ENCODE measurements at places on chromosomes 2 and 18. TPM values are rescaled to one million over a fixed set of nuclear protein-coding genes. Genes with fewer than 3 reads are reported as not detected.

TEX44 gene
- total RNA-seq, result not detected

UGT1A9 gene
- not detected for total RNA-seq

SH3BP4 gene
- total RNA-seq, result 78.6 TPM

HTR2B gene
- total RNA-seq, result not detected

MOCOS gene
- total RNA-seq, result 0.34 TPM

COL4A4 gene
- total RNA-seq, result not detected

RFTN2 gene
- 0.21 TPM for total RNA-seq

- no peaks in the 10 kb centered on the region for H3K36me3 ChIP-seq
- DNase-seq, result no peak
- H3K27ac ChIP-seq, result no peak overlapping the region
- peaks cover 50% of the 10 kb centered on the region for H3K4me1 ChIP-seq
- no peak overlapping the region for H3K4me3 ChIP-seq
Observed at GRCh38 chr2:152509772-152510491, 175.0 kb downstream of the FMNL2 start.

DNA sequence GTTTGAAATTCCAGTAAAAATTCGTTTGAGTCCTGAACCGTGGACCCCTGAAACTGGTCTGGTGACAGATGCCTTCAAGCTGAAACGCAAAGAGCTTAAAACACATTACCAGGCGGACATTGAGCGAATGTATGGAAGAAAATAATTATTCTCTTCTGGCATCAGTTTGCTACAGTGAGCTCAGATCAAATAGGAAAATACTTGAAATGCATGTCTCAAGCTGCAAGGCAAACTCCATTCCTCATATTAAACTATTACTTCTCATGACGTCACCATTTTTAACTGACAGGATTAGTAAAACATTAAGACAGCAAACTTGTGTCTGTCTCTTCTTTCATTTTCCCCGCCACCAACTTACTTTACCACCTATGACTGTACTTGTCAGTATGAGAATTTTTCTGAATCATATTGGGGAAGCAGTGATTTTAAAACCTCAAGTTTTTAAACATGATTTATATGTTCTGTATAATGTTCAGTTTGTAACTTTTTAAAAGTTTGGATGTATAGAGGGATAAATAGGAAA lies 80.7 kb downstream of the ACSL3 start:
- peak overlapping the region; percentile 18 for H3K27ac ChIP-seq
- H3K27me3 ChIP-seq, result no peaks in the 10 kb centered on the region
- H3K36me3 ChIP-seq, result peaks cover 24% of the 10 kb centered on the region
- H3K4me1 ChIP-seq, result peaks cover 66% of the 10 kb centered on the region

- H3K27ac ChIP-seq, result no peak overlapping the region
- no peaks in the 10 kb centered on the region for H3K4me1 ChIP-seq
- no peaks in the 10 kb centered on the region for H3K36me3 ChIP-seq
- no peak for DNase-seq
Observed at GRCh38 chr2:30486655-30487054, 39.6 kb downstream of the LCLAT1 start.

- DNase-seq, result no peak
- H3K4me3 ChIP-seq, result no peak overlapping the region
- H3K36me3 ChIP-seq, result peaks cover 17% of the 10 kb centered on the region
- H3K27me3 ChIP-seq, result no peaks in the 10 kb centered on the region
- peaks cover 7% of the 10 kb centered on the region for H3K4me1 ChIP-seq
Observed at GRCh38 chr2:206296128-206296527, 21.7 kb downstream of the ZDBF2 start.

GRCh38 chr2:108171657-108172056 lies 68.1 kb upstream of the SULT1C3 start:
- no peak overlapping the region for H3K27ac ChIP-seq
- H3K27me3 ChIP-seq, result peaks cover 3% of the 10 kb centered on the region
- no peak overlapping the region for H3K4me3 ChIP-seq

- H3K36me3 ChIP-seq, result no peaks in the 10 kb centered on the region
- H3K4me1 ChIP-seq, result no peaks in the 10 kb centered on the region
- H3K4me3 ChIP-seq, result no peak overlapping the region
- no peak for DNase-seq
Observed at GRCh38 chr18:72652990-72653593, 109.0 kb upstream of the CBLN2 start.

- no peaks in the 10 kb centered on the region for H3K36me3 ChIP-seq
- H3K27ac ChIP-seq, result no peak overlapping the region
- H3K4me1 ChIP-seq, result no peaks in the 10 kb centered on the region
Observed at GRCh38 chr2:24546669-24547068, 55.6 kb downstream of the NCOA1 start.

GRCh38 chr2:37349231-37349860 lies 4.9 kb downstream of the QPCT start:
- DNase-seq, result no peak
- H3K27ac ChIP-seq, result no peak overlapping the region
- H3K36me3 ChIP-seq, result no peaks in the 10 kb centered on the region

DNA sequence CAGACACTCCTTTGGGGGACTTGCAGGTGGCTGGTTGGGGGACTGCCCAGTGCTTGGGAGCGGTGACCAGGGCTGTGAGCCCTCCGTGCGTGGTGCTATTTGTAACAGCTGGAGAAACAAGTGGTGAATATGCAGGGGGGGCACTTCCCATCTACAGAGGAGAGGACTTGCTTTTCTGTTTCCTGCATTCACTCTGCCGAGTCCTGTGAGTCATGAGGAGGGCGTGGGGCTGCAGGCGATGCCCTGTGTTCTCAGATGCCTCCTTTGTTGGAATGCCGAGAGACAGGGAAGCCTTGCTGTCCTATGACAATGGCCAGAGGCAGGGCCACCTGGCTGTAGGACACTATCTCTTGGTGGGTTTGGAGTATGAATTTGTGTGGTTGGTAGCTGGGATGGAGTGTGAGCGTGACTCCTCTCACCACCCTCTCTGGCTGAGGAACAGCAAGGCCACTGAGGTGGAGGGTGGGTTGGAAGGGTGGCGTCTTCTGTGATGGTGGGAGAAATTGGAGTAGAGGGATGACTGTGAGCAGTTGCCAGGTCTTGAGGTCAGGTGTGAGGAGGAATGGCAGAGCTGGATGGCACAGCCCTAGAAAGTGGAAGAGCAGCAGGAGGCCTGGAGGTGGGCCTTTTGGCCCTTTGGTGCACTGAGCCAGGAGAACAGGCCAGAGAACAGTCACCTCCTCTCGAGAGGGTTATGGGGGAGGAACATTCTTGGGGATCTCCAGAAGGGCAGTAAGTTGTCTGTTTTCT lies 24.3 kb downstream of the FHOD3 start:
- no peaks in the 10 kb centered on the region for H3K4me1 ChIP-seq
- no peak overlapping the region for H3K4me3 ChIP-seq
- no peak overlapping the region for H3K27ac ChIP-seq
- H3K36me3 ChIP-seq, result no peaks in the 10 kb centered on the region
- DNase-seq, result no peak

DNA sequence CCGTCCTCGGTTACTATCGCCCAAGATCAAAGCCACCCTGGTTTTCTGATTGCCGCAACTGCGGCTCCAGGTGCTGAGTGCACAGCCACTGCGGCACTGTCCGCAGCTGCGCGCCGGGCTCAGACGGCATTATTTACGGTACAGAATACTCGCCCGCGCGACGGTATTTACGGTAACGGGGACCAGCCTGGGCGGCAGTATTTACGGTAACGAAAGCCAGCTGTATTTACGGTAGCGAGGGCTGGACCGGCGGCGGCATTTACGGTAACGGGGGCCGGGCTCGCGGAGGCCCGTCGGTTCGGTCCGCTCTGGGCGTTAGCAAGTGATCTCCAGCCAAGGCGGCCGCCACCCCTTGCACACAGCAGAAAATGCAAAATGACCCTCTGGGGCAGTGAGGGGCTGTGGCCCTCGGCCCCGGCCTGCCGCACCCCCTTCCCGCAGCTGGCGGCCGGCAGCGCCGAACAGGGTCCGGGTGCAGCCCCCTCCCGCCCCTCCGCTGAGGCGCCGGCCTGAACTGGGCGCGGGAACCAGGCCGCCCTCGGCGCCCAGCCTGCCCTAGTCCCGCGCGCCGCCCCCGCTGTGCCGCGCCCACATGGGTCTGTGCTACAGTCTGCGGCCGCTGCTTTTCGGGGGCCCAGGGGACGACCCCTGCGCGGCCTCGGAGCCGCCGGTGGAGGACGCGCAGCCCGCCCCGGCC lies at the start of gene GNAL:
Gene GNAL, plus strand, starts transcription at position 293 of the 697 bp plus-strand sequence. Its CDS starts 300 bp downstream, at position 593.
- H3K27ac ChIP-seq, result no peak within 1 kb of the TSS
- DNase-seq, result peak; percentile 65
- H3K4me3 ChIP-seq, result peak within 1 kb of the TSS; percentile 31
- peaks cover 15% of the 10 kb centered on the region for H3K4me1 ChIP-seq
- H3K27me3 ChIP-seq, result peaks cover 40% of the 10 kb centered on the region

DNA sequence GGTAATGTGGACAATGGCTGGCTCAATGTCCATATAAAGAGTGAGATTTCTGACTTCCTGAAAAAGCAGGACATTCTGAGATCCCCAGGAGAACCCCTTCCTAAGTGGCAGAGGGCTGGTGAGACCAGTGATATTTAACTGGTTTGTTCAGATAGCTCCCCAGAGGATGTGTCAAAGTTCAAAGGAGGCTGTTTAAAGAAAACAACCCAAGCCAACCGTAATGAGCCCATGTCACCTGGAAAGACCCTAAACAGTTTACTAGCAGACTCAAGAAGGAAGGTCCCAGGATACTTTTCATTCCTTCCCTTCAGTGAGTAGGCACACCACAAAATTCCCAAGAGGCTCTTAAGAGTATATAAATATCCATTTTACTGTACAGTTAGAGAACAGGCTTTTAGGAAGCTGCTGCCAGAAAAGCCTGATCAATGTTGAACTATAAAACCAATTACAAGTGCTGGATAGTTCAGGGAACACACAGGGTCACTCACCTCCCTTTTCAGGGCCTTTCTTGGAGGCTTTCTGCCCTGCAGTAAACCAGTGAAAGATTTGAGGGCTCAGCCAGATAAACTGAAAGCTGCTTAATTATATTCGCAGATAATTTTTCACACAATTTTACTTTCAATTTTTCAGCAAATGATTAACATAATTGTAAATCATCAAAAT lies 293.5 kb downstream of the ASXL3 start:
- H3K27me3 ChIP-seq, result no peaks in the 10 kb centered on the region
- H3K4me3 ChIP-seq, result no peak overlapping the region
- no peaks in the 10 kb centered on the region for H3K36me3 ChIP-seq

- DNase-seq, result no peak
- no peaks in the 10 kb centered on the region for H3K36me3 ChIP-seq
- H3K27ac ChIP-seq, result no peak overlapping the region
- H3K4me1 ChIP-seq, result peaks cover 7% of the 10 kb centered on the region
- no peaks in the 10 kb centered on the region for H3K27me3 ChIP-seq
Observed at GRCh38 chr2:173667415-173667814, 297.8 kb downstream of the SP3 start.

DNA sequence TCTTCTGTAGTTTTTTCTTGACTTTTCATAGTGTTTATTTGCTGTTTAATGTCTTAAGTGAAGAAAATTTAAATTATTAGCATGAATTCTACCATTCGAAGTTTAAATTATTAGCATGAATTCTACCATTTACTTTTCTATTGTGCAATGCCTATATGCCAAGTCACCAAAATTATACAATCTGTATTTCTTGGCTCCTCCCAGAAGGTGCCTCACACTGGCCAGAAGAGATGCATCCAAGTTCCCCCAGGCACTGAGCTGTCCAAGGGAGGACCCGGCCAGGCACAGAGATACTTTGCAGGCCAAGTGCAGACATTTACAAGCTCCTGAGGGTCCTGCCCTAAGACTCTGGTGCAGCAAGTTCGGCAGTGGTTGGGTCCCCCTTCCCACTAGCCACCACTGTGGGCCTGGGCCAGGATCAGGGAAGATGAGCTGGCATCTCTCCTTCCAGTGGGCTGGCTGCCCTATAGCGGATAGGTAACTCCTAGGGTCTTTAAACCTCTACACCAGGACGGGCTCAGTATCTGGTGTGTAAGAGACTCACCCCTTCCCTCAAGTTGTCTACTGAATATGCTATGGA lies 31.3 kb downstream of the TMEM247 start:
- H3K4me1 ChIP-seq, result no peaks in the 10 kb centered on the region
- no peak for DNase-seq
- H3K27me3 ChIP-seq, result no peaks in the 10 kb centered on the region
- H3K36me3 ChIP-seq, result no peaks in the 10 kb centered on the region
- no peak overlapping the region for H3K27ac ChIP-seq

GRCh38 chr2:120902592-120902991 lies 166.9 kb downstream of the GLI2 start:
- H3K27ac ChIP-seq, result no peak overlapping the region
- peaks cover 9% of the 10 kb centered on the region for H3K4me1 ChIP-seq
- H3K27me3 ChIP-seq, result no peaks in the 10 kb centered on the region

- H3K27ac ChIP-seq, result no peak overlapping the region
- DNase-seq, result no peak
- no peaks in the 10 kb centered on the region for H3K4me1 ChIP-seq
- H3K36me3 ChIP-seq, result no peaks in the 10 kb centered on the region
- no peak overlapping the region for H3K4me3 ChIP-seq
Observed at GRCh38 chr2:115165529-115166109, 723.2 kb downstream of the DPP10 start.

DNA sequence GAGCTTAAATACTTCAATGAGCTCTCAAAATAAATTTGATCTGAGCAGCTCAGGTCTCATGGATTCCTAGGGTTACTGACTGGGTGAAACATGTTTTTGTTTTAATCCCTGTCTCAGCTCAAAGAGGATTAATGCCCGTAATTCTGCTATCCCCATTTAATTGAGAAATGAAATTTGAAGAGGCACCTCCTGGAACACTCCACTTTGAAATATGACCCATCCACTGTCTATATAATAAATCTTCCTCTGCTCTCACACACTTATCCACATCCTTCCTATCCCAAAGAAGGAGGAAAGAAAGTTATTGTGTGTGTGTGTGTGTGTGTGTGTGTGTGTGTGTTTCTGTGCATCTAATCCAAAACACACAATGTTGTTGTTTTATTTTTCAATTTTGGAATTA lies 2082.4 kb upstream of the PIK3C3 start:
- H3K36me3 ChIP-seq, result no peaks in the 10 kb centered on the region
- no peak overlapping the region for H3K27ac ChIP-seq
- DNase-seq, result no peak
- H3K4me1 ChIP-seq, result no peaks in the 10 kb centered on the region
- no peaks in the 10 kb centered on the region for H3K27me3 ChIP-seq

- H3K4me1 ChIP-seq, result no peaks in the 10 kb centered on the region
- no peaks in the 10 kb centered on the region for H3K27me3 ChIP-seq
- H3K4me3 ChIP-seq, result no peak overlapping the region
Observed at GRCh38 chr2:117613101-117613500, 201.4 kb upstream of the DDX18 start.

DNA sequence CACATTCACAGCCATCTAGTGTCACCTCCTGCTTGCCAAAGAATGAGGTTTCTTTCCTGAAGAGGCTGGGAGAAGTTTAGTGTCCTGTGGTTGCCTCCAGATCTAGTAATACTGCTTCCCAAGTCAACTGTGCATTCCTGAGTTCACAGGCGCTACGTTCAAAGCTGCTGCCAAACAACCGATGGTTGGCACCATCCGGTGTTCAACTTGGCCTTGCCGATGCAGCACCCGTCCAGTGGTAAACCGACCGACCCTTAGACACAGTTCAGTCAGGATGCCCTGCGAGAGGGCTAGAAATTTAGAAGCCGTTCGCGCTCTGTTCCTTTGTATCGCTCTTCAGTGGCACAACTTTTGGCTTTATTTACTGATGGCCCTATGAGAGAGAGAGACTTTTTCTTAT lies 28.6 kb downstream of the RMC1 start:
- peaks cover 22% of the 10 kb centered on the region for H3K4me1 ChIP-seq
- no peak overlapping the region for H3K27ac ChIP-seq

- no peaks in the 10 kb centered on the region for H3K36me3 ChIP-seq
Observed at GRCh38 chr2:142153601-142154000, 22.8 kb upstream of the LRP1B start.

Measured in SJSA1 (cell line).